ENCODE measurements at places on chromosomes 5 and 9. TPM values are rescaled to one million over a fixed set of nuclear protein-coding genes. Genes with fewer than 3 reads are reported as not detected.

DNA sequence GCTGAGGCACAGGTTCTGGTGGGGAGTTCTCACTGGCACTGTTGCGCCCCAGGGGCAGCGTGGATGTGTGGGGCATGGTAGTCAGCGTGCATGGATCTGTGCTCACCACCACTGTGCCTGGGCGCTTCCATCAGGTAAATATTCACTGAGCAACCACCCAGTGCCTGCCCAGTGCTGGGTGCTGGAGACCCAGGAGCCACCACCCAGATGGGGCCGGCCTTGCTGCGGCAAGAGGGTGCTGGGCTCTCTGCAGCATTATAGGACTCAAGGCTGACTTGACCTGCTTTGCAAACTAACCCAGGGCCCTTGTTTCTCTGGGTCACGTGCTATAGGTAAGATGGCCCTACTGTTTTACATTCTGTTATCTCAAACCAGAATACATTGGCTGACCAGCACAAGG is 60.5 kb downstream of the DAP start:
- DNase-seq = no peak

DNA sequence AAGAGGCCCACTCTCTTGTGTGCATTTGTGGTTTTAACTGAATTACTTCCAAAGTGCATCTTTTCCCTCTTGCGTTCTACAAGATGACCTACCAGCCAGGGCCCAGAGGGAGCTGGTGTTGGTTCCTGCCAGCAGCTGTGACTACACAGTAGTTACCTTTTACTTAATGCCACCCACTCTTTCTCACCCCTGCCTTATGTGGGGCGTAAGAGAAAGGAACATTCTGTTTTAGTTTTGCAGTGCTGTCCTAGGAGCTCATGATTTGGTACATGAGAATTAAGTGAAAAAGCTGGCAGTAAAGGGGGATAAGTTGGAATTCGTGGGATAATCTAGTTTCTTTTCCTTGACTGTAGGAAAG is 45.4 kb downstream of the RCL1 start:
- DNase-seq = no peak

DNA sequence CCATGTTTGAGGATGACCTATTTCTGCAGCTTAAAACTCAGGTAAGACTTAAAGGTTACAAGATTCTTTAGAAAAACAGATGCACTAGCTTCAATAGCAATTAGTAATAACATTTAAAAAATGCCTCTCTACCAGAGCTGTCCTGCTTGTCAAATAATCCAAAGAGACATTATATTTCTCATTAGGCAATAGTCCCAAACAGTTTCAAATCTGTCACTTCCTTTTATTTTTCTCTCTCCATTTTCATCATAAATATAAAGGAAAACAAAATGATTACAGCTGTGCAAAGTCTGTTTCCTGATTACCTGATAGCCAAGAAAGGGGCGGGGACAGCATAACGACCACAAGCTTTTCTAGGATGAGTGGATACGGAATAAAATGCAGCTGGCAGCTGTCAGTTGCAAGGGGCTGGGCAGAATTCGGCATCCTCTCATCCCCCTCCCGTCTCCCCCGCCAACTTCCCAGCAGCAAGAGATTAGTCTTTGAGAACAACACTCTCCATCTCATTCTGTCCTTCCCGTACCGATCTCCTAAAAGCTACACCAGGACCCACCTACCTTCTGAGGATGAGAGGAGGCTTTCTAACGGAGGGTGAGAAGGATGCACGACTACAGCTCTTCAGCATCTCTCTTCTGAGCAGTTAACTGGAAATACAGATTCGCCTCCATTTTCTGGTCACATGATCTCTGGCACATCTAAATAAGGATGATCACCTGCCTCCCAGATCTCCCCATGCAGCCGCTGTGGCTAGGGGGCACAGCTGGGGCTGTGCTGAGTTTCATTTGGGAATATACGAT is 72.5 kb upstream of the PCA3 start:
- DNase-seq = no peak

DNA sequence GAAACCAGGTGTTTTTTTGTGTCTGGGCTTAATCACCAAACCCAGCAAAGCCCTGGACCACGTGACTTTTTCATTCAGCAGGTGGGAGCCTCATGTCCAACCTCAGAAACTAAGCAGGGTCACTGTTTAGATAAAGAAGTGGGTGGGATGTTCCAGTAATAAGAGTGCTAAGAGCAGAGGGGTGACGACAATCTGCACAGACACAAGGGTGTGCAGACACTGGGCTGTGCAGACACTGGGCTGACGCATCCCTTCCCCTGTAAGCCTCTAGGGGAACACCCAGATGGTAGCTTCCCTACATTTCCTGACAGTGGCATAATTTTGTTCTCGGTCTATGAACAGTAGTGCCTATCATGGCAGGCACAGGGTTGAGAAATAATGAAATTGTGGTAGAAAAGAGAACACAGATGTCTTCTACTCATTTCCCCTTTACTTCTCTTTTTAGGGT is 85.1 kb downstream of the SAXO1 start:
- DNase-seq = no peak

Gene ASTN2
- 10.3 TPM for total RNA-seq

DNA sequence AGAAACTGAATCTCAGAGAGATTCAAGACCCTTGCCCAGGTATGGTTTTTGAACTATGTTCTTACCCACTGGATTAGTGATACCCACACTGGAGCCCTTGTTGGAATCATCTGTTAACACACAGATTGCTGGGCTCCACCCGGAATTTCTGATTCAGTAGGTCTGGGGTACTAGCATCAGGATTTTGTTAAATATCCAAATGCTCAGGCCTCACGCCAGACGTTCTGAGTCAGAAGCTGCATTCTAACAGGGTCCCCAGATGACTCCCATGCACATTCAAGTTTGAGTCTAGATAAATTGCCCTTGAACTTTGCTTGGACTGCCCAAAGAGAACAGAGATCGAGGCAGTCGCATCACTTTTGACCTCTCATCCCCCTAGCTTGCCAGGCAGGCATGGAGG is 182.0 kb upstream of the WWC1 start:
- DNase-seq = no peak

Gene GRIN3A
- not detected for total RNA-seq

DNA sequence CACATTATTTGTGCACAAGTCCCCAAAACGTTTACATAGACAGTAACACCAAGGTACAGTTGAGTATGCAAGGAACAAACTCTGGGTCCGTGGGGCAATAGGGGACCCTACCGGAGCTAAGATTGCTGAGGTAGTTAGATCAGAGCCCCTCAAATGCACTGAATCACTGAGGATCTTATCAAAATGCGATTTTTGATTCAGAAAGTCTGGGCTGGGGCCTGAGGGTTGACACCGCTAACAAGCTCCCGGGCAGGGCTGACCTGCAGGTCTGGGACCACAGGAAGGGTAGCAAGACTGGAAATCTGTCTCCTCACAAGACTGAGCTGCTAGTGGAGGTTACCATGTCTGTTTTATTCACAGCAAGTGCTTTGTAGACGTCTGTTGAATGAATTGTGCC is 1.8 kb upstream of the IL3 start:
- DNase-seq = no peak

Gene ENTREP1
- not detected for total RNA-seq

DNA sequence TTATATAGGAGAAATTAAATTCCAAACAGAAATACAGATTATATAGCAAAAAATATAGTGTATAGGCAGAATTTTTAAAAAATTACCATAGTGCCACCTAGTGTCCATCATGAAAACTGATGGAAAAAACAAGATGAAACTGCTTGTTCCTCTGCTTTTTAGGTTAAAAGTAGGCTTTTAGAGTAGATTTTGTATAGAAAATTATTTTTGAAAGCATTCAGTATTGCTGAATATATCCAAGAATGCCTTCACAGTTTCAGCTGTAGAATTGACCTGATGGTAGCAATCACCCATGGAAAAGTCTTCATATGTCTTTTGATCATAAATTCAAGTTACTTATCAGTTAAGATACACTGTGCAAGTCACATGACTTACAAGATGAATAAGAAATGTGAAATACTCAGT is 19.7 kb downstream of the RIOK2 start:
- DNase-seq = peak; percentile 23

Gene FBP2
- total RNA-seq = not detected

DNA sequence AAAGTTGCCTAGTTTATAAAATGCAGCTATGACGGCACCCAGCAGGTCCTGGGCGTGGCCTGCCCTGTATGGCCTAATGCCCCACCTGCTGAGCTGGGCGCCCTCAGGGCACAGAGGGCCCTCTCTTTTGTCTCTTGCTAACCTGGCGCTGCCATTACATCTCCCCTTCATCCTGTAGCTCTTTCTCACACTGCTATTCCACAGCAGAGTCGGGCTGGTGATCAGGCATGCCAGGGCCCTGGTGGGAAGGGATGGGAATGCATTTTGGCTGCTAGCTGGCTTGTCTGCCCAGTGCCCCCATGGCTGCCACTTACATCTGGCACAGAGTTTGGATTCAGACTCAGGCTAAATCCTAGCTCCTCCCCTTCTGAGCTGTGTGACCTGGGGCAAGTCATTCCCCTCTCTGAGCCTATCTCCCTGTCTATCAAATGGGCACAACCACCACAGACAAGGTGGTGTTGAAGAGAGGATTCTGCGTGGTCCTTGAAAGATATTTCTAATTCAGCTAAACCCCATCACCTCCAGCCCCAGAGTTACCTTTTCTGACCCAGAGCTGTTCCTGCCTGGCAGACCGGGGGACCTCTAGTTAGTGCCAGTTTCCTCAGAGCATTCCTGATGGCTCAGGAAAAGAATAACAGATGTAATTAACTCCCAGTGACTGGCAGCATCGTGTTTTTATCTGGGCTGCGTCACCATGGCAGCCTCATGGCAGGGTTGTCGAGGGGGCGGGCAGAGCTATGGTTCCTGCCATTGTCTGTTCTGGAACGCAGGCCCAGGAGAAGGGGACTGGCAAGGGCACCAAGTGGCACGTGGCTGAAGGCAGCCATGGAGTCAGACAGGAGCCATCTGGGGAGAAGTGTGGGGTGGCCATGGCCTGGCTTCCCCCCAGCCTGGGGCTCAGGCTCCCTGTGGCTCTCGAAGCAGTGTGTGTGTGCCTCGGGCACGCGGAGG is 6.3 kb downstream of the PRR7 start:
- DNase-seq = no peak

DNA sequence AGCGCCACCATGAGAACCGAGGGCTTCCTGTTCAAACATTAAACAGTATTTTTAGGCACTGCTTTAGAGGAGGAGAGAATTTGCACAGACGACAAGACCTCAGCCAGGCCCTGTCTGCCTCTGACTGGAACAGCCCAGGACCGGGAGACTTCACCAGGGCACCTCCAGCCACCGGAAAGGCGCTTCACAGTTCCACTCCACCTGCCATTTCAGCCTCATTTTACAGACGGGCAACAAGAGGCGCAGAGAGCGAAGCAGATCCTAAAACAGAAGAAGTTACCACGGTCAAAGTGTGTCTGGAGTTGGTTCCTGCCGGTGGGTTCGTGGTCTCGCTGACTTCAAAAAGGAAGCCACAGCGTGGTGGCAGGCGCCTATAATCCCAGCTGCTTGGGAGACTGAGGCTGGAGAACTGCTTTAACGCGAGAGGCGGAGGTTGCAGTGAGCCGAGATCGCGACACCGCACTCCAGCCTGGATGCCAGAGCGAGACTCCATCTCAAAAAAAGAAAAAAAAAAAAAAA is 28.4 kb downstream of the COL23A1 start:
- DNase-seq = no peak

Gene PCAT7
- not detected for total RNA-seq

GRCh38 chr5:173953528-173954090 is 35.4 kb upstream of the C5orf47 start:
- peak; percentile 69 for DNase-seq

DNA sequence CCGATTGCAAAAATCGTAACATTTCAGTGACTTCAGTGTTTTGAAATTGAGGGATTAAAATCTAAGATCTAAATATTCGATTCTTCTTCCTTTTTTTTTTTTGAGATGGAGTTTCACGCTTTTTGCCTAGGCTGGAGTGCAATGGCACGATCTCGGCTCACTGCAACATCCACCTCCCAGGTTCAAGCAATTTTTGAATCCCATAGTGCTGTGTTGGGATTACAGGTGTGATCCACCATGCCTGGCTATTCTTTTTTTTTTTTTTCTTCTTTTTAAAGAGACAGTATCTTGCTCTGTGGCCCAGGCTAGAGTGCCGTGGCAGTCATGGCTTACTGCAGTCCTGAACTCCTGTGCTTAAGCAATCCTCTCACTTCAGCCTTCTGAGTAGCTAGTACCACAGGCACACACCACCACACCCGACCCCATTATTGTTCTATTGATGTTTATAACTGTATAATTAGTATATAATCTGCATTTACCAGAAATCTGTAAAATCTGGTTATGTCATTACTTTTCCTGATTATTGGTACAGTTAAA is 42.7 kb downstream of the NSD1 start:
- no peak for DNase-seq

GRCh38 chr5:175749591-175749990 is 91.7 kb downstream of the HRH2 start:
- no peak for DNase-seq

- DNase-seq = no peak
These were observed 28.8 kb downstream of the RAI14 start for GRCh38 chr5:34684980-34685352.

Gene LECT2
- total RNA-seq = not detected

DNA sequence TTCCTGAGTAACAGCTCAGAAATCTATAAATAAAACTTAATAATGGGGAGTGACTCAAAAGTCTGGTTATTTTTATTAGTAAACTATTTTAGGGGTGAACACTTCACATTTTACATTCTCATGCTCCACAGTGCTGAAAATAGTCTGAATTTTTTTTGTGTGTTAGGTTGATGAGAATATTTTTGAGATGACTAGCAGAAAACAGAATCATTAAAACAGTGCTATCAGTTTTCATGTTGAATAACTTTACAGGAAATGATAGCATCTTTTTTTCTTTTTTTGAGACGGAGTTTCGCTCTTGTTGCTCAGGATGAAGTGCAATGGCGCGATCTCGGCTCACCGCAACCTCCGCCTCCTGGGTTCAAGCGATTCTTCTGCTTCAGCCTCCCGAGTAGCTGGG is 60.3 kb downstream of the TMC1 start:
- DNase-seq = peak; percentile 91

Gene RANBP3L
- total RNA-seq = not detected

Gene ANXA2R
- total RNA-seq = 0.99 TPM

DNA sequence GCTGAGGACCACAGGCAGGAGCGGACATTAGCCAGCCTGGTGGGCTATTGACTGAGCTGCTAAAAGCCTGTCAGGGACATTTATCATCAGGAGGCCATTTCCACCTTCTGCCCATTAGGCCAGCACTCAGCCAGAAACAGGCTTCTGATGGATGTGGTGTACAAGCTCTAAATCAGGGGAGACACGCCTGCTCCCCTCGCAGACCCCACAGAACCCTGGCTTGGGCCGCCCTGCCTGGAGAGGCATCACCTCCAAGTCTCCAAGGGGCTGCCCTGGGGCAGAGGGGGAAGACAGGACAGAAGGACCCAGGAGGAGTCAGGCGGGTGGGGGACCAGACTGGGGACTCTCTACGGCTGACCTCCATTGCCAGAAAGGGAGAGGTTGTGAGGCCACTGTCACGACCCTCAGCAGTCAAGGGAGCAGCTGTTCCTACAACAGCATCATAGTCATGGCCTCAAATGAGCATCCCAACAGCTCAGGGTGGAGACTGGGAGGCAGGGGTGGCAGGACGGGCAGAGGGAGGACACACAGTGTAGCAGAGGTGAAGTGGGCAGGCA is 24.0 kb upstream of the TRIM14 start:
- no peak for DNase-seq

Gene NAIP
- total RNA-seq = 0.28 TPM

Gene TNFSF15
- total RNA-seq = 0.02 TPM

Measured in HFFc6 (cell line).